RWPE2 (cell line): ENCODE measurements at places on chromosomes 4 and X.

DNA sequence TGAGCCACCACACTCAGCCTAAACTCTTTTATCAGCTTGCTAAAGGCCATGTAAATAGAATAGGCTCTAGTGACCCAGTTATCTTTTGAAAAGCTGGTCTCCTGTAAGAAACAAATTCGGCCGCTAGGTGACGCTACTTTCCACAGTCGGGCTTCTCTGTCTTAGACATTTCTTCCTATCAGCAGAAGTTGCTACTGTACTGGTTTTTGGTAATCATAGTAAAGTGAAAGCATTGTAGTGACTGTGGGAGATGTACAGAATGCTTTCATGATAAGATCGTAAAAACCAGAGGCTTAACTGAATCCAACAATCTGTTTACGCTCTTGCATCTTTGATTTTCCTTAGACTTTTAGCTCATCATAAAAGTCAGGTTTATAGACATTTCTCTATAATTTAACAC is 82.6 kb downstream of the GK start:
- no peak for DNase-seq

DNA sequence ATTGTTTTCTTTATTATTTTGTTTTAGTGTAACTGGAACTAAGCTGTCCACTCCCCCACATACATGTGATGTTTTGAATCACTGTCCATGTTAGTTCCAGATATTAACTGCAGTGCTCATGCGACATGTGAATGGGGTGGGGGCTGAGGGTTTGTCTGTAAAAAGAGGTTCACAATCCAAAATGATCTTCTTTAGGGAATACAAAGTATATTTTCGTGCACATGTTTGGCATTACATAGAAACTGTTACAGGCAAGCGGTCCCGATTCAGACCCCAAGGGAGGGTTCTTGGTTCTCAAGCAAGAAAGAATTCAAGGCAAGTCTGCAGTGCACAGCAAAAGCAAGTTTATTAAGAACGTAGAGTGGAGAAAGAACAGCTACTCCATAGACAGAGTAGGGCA is 296.5 kb upstream of the CLNK start:
- no peak for DNase-seq

DNA sequence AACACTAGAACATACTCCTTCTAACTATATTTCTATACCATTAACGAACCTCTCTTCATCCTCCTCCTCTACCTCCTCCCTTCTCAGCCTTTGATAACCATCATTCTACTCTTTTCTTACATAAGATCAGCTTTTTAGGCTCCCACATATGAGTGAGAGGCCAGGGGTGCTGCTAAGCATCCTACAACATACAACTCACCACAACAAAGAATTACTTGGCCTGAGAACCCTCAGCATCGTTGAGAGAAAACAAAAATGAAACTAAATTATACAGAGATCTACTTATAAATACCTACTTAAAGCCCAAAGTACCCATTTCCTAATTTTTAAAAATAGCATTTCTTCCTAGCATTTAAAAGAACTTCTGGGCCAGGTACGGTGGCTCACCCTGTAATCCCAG is 77.7 kb downstream of the CC2D2A start:
- no peak for DNase-seq

DNA sequence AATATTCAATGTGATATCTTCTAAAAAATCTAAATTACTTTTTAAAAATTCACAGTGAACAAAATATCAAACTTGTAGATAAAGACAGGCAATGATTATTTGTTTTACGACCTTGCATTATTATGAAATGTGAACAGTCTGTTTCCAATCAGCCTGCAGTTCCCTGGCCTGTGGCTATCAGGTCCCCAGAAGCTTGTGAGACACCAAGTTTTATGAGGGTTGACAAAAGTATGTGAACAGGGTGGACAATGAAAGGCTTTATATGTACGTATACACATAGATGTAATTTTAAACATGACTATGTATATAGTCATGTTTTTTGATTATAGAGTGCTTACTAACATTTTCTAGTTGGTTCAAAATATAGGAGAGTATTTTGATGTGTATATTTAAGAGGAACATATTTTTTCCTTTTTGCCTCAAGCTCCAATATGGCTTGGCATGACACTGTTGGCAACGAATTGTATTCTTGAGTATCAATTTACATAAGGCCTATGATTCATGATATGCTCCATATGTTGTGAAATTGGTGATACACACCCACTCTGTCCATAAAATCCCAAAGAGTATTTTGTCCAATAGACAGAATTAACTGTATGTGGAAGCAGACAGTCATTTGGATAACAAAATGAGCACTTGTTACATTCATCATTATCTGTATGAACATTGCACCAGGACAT is 55.7 kb downstream of the BTC start:
- no peak for DNase-seq

- DNase-seq = no peak
These were observed 38.4 kb upstream of the STS start for GRCh38 chrX:7109049-7109531.

- no peak for DNase-seq
These were observed 902.7 kb upstream of the EPHA5 start for GRCh38 chr4:66572949-66573348.

GRCh38 chr4:13207226-13207625 is 276.9 kb downstream of the RAB28 start:
- no peak for DNase-seq
